ENCODE measurements at places on chromosomes 16 and 17.
A peak's percentile ranks its signal among the peaks of the same experiment; 100 is the strongest.

GRCh38 chr16:56211435-56211981, 20.2 kb downstream of the GNAO1 start:
- DNase-seq: peak; percentile 84

- no peak for DNase-seq
Measured at GRCh38 chr16:79528338-79528737, 72.2 kb downstream of the MAF start.

DNA sequence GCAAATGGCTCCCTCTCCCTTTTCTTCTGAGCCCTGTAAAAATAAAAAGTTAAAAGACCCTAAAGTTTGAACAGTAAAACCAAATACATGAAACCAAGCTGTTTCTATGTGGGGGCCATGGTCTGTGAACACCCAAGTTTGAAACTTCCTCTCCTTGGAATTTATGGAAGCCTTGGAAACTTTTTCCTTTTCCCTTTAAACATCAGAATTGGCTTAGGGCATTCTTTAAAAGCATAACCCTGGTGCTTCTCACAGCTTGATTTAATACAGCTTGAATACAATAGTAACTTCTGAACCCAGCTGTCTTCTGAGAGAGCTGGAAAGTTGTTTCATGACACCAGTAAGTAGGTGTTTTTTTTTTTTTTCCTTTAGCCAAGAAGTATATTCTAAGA, 26.5 kb downstream of the NKD1 start:
- DNase-seq: peak; percentile 71

- DNase-seq: no peak
Measured at GRCh38 chr16:18931756-18932155, 5.5 kb upstream of the SMG1 start.

DNA sequence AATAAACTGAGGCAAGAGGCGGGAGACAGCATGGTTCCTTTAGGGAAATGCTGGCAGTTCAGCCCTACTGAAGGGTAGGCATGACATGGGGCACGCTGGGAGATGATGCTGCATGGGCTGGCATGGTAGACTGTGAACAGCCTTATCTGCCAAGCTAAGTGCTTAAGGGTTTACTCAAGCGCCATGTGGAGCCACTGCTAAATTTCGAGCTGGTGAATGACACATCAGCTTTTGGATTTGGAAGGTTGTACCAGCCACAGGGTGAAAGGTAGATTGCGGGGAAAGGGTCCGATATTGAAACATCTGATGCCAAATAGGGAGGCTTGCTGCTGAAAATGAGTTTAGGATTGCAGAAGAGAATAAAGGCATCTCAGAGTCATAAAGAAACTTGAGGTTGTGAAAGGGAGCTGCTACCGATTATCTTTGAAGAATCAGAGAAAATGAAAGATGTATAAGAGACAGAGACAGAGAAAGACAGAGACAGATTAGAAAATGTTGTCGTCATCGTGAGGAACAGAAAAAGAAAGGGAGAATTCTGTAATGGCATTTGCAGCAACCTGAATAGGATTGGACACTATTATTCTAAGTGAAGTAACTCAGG, 16.3 kb downstream of the PIK3R5 start:
- no peak for DNase-seq

DNA sequence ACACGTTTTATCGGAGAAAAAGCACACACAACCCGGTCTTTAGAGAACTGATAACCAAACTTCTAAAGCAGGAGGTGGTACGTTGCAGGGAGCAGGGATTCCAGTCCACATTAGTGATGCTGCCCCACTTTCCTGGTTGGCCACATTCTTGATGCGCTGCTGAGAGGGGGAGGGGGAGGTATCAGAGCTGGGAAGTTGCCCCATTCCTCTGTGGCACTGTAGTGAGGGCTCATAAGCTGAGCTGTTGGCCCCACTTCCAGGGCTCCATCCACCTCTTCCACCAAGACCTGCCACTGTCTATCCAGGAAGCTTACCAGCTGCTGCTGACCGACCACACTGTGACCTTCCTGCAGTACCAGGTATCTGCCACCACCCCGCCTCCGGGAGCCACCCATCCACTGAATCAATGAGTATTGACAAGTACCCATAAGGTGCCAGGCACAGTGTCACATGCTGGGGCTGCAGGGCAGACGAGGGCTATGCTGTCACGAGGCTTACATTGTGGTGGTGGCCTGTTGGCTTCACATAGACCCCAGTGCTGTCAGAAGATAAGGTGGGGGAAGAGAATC, 1.1 kb downstream of the TSEN54 start:
- DNase-seq: no peak

DNA sequence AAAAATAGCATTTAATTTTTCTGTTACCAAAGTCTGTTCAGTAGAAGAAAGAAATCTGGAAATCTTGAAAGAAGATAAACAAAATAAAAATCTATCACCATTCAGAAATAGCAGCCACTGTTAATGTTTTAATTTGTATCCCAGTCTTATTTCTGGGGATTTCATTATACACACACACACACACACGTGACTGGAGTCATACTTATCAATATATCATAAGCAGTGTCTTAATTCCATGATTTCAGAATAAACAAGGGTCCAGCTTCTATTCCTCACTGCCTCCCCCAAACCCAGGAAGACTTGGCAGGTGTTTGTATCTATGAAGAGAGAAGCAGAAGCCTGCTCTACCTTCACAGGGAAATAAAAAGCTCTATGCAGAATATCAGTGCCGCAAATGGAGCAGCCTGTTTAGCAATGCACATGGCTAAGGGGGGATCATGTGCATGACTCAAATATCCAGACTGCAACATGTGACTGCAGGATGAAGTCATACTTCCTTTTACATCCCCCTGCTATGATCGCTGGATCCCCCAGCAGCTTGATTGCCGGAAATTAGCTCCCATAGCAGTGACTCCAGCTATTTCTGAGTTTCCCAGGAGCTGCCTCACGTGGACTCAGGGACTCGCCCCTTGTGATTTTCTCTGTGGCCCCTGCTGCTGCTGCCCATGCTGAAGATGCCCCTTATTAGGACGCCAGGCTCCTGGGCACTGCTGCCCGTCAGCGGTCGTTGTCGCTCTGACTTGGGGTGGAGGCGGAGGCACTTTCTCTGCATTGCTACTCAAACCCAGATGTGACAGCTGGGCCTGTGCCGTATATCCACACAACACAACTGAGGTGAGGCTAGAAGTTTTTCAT, 341.0 kb downstream of the CPPED1 start:
- DNase-seq: no peak

All from renal pelvis (tissue), 12 donors.